Osteoblast (primary cell): ENCODE measurements at places on chromosomes 3 and 15. TPM values are rescaled to one million over a fixed set of nuclear protein-coding genes. Genes with fewer than 3 reads are reported as not detected.

The IMPG2 gene
- total RNA-seq, result 0.29 and 0.36 TPM in 2 replicates

The MITF gene
- 11.6 and 16.2 TPM in 2 replicates for total RNA-seq

The PARP15 gene
- total RNA-seq, result 3.2 and 3.6 TPM in 2 replicates

The SLC7A14 gene
- 0.29 and 0.36 TPM in 2 replicates for total RNA-seq

The DLEC1 gene
- total RNA-seq, result under 0.01 and 0.29 TPM in 2 replicates

The SLC22A13 gene
- 0.29 and 0.36 TPM in 2 replicates for total RNA-seq

The CD80 gene
- 2.5 and 3.2 TPM in 2 replicates for total RNA-seq

The CFAP100 gene
- not detected in 2 replicates for total RNA-seq

The CHAC1 gene
- total RNA-seq, result 30.0 and 30.1 TPM in 2 replicates

The AADACL2 gene
- total RNA-seq, result not detected in 2 replicates

The SPINK8 gene
- not detected in 2 replicates for total RNA-seq

The CSTA gene
- 18.1 and 18.3 TPM in 2 replicates for total RNA-seq

The CAND2 gene
- total RNA-seq, result 1.2 and 1.4 TPM in 2 replicates

The POLQ gene
- 1.4 and 1.5 TPM in 2 replicates for total RNA-seq

The NSMCE3 gene
- 9.8 and 10.0 TPM in 2 replicates for total RNA-seq

The AADAC gene
- not detected in 2 replicates for total RNA-seq

The CCDC33 gene
- total RNA-seq, result 0.29 TPM in 1 of 2 replicates, not detected in the other

The SLC12A1 gene
- total RNA-seq, result not detected in 2 replicates

The AZI2 gene
- 149 and 215 TPM in 2 replicates for total RNA-seq

The UPK1B gene
- total RNA-seq, result 0.29 and 0.36 TPM in 2 replicates

The NRROS gene
- 0.72 and 1.2 TPM in 2 replicates for total RNA-seq

The WDR49 gene
- total RNA-seq, result under 0.01 TPM in 1 of 2 replicates, not detected in the other

The SKIL gene
- 68.4 and 69.8 TPM in 2 replicates for total RNA-seq
